ENCODE measurements at places on chromosomes 2 and 18.

DNA sequence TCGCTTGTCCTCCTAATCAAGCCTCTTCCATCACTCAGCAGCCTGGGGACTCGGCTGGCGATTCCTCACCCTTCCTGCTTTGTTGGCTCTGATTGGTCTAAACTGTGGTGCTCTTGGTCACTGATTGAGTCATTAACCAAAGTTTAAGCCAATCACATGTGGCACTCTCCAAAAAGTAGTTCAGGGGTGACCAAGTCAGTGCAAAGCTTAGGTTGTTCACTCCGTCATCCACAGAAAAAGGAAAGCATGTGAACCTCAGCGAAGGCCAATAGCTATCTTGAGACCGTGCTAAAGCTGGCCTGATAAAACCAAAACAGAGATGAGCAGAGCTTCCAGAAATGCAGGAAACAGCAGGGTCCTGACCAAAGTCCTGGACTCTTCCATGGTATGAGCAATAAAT is 4.9 kb downstream of the ALPK2 start:
- DNase-seq, result no peak

DNA sequence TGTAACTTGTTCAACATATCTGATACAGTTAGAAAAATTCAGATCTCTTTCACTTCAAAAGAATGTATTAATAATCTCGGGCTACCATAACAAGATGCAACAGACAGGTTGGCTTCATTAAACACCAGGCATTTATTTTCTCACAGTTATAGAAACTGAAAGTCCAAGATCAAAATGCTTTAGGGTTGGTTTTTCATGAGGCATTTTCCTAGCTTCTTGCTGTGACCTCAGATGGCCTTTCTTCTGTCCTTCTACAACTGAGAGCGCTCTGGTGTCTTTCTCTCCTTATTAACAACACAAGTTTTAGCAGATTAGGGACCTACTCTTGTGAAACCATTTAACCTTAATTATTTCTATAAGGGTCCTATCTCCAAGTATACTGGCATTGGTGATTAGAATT is 452.5 kb downstream of the ZNF804A start:
- no peak for DNase-seq

DNA sequence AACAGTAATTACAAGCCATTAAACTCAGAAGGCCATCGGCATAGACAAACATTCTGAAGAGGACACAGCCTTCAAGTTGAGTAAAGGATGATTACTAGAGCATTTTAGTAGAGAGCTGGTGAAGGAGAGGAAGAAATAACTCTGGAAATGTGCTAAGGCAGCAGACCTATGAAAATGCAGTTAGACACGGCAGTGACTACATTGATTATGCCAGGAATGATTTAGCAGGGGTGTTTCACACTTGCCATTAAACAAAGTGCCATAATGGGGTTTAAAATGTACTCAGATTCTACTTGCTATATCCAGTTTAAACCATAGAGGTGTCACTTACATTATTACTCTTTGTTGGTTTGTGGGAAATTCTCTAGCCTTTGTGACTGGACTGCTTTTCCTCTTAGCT is 372.3 kb downstream of the CPS1 start:
- no peak for DNase-seq

GRCh38 chr2:196226058-196226706 is 54.8 kb upstream of the STK17B start:
- DNase-seq, result no peak

DNA sequence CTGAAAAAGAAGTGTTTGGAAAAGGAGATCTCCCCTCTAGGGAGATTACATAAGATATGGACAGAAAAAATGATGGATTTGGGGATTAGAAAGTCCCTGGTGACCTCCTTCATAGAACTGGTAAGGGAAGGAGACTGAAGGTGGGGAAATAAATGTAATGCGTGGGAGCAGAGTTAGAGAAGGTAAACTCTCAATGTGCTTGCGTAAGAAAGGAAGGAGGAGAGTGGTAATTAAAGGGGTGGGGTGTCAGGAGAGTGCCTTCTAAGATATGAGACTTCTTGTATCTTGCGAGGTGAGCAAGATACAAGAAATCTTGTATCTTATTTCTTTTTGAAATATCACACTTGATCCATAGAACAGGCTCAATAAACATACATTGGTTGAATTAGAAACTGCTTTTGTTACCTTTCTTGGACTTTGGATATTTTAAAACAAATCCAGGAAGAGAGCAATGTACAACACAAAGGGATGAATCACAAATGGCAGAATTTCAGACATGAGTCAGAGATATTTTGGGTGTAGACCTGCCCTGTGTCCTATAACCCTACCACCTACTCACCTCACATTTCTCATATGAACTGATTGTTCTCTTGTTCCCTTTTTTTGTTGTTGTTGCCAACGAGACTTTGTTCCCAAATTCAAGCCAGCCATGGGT is 342.4 kb downstream of the INSIG2 start:
- no peak for DNase-seq

DNA sequence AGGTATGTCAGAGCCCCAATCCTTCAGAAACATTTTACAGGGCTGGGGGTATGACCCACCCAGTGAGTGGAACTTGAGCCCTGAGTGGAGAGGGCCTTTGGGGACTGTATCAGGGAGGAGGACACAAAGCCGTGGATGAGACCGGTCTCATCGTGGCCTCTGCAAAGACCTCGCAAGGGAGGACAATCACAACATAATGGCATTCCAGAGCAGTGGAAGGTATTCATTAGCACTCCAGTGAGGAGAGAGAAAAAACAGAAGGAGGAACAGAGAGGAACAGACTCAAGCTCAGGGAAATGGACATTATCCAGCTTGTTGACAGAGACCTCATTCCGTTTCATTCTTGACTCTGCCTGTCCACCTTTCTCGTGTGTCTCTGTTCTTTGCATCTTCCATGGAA is 38.8 kb upstream of the CTAGE1 start:
- no peak for DNase-seq

- no peak for DNase-seq
Observed at GRCh38 chr2:44952806-44953498, 11.4 kb downstream of the SIX3 start.

- DNase-seq, result no peak
Observed at GRCh38 chr2:121790276-121790956, 35.0 kb downstream of the TSN start.

DNA sequence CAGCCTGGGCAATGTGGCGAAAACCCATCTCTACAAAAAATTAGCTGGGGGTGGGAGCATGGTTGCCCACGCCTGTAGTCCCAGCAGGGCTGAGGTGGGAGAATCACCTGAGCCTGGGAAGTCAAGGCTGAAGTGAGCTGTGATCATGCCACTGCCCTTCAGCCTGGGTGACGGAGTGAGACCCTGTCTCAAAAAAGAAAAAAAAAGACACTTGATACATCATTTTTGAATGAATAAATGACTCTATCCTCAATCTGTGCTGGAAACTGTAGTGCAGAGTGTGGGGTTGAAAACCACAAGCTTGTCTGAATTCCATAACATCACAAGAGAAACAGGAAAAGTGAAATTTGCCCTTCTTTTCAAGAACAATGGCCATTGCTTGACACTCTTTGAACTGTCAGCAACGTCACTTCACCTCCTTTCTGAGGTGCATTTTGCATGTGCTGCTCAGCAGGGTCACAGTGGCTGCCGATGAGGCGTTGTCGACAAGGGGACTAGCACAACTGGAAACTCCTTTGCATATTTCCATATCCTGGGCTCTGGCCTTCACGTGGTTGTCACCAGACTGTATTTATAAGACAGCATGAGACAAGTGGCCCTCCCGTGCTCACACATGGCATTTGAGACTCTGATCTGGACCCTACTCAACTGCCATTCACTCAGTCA is 54.2 kb downstream of the DDX1 start:
- DNase-seq, result no peak

GRCh38 chr2:79713131-79713785 is 200.4 kb downstream of the CTNNA2 start:
- DNase-seq, result no peak
